SW 1271 (cell line): ENCODE measurements at places on chromosomes 2 and 18.

GRCh38 chr18:5510135-5510846 lies 33.5 kb downstream of the EPB41L3 start:
- DNase-seq = no peak

DNA sequence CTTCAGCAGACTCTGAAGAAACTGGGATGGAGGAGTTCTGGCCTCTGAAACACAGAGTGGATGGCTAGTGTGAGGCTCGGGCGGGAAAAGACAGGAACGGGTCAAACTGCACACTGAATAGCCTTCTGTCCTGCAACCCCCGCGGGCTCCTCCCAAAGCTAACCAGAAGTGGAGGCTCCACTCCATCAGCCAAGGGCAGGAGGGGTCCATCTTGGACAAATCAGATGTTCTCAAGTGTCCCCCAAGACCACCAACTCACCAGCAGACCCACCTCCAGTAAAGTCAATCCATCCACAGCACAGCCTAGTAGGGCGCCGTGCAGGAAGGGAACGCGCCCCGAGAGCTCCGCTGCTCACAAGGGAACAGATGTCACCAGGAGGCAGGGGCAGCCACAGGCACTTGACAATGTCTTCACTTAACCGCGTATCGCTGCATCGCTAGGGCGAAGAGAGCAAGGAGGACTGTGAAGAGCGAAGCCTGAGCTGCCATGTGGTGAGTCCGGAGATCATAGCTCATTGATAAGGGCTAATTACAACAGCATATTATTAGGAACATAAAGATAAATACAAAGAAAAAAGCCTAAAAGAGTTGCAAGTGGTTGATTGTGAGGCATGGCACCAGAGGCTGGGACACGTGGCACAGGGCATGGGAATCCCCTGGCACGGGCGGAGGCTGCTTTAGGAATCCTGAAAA lies 494.6 kb upstream of the MYT1L start:
- no peak for DNase-seq

DNA sequence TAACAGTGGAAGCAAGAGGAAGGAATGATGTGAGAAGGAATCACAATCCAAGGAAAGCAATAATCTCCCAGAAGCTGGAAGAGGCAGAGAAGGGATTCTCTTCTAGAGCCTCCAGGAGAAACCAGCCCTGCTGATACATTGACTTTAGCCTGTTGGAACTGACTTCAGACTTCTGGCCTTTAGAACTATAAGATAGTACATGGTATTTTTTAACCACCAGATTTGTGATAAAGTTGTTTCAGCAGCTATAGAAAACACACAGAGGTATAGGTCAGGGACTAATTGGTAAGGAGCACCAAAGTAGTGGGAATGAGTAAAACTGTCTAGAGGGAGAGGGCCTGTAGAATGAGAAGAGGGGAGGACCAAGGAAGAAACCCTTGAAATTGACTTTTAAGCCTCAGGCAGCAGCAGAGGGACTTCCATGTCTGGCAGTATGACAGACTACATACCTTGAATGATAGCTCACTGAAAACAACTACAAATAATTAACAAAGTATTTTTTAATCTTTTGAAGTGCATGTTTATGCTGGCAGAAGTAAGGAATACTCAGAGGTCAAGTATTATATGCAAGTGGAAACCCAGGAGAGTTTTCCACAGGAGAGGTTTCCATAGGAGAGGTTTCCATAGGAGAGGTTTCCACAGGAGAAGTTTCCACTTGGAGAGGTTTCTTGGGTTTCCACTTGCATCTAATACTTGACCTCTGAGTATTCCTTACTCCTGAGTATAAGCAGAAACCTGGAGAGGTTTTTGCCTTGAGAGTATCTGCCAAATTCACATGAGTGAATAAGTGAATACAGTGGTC lies 33.8 kb upstream of the TMEM17 start:
- no peak for DNase-seq

DNA sequence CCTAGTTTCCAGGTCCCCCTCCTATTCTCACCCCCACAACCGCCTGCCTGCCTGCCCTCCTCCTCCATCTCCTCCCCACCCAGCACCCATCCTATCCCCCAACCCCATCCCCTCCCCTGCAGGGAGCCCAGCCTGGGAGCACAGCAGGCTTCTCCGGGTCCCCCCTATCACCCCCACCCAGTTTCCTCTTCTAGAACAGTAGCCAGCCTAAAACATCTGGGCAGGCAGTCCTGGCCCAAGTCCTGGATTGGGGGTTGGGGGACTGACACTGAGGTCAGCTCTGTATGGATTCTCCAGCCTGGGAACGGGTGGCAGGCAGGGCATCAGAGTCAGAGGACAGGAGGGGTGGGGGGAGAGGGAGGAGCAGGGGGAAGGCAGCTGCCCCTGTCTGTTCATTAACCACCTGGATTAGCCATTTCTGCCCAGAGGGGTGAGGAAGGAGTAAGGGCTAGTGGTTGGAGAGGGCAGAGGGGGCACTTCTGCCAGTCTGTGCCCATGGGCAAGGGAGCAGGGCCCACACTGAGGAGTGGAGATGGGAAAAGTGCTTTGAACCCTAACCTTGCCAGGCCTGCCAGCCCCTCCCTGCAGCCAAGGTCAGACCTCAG lies 60.0 kb downstream of the TNS1 start:
- DNase-seq = no peak

DNA sequence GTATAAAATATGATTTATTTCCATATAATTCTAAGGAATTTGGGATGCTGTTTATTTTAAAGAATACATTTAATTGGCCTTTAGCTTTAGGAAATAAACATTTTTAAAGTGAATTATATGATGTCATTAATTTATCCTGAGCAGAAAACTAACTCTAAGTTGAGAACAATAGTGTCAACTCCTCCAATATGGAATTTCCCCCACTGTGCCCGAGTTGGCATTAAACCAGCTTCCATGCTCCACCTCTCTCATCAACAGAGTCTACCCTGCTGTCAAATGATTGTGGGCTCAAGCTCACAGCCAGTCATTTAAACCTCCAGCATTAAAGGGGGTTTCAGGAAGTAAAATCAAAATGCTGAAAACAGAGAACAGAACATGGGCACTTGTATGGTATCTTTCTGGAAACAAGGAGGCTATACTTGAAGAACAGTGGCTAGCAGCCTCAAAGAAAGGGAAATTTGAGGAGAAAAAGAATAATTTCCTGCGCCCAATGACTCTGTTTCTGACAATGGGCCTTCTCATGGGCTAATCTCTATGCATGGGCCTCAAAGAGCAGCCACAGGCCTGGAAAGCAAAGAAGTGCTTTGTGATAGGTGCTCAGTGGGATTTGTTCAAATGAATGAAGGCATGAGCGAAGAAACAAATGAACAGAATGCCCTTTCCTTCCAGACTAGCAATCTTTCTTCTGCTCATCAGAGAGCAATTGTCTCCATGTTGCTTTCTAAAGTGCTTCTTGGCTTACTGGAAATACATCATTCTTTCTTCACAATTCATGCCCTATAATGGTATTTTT lies 252.8 kb downstream of the MTX2 start:
- no peak for DNase-seq

DNA sequence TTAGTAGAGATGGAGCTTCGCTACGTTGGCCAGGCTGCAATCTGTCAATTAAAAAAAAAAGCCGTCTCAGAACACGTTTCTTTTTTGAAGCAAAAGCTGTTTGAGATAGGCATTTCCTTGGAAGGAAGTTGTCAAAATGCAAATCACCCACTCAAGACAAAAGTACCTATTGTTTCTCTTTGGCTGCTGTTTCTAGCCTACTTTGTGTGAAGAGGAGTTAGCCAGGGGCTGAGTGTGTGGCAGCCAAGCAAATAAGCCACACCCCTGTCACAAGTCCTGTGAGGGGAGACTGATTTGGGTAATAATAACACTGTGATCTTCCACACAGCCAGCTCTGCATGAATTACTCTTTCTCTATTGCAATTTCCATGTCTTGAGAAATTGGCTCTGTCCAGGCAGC lies 47.4 kb upstream of the CDCA7 start:
- DNase-seq = no peak

DNA sequence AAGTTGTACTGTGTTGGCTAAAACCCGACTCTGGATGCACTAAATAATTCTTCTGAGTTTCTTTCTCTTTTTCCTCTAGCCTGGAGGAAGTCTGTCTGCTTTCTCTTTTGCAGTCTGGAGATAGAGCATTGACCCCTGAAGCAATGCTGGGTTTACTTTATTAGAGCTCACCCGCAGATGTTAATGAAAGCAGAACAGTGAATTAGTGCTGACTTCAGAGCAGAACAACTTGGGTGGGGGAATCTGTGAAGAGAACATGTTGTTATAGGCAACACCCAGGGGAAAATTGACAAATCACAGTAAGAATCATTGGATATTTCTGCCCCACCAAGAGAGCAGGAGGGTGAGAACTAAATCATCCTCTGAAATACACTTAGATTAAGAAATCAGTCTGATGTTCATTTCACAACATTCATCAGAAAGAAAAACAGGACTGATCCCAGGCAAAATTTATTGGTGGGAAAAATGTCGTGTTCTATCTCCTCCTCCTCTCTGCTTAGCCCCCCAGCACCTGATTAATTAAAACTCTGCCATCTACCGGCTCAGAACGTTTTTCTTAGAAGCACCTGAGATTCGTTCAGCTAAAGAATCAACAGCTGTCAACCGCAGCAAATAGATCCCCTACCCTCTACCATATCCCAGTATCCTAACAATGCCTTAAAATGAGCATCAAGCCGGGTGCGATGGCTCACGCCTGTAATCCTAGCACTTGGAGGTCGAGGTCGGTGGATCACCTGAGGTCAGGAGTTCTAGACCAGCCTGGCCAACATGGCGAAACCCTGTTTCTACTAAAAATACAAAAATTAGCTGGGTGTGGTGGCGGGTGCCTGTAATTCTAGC lies 165.1 kb downstream of the FMNL2 start:
- DNase-seq = no peak

GRCh38 chr2:211367293-211367692 lies 810.9 kb downstream of the CPS1 start:
- no peak for DNase-seq

DNA sequence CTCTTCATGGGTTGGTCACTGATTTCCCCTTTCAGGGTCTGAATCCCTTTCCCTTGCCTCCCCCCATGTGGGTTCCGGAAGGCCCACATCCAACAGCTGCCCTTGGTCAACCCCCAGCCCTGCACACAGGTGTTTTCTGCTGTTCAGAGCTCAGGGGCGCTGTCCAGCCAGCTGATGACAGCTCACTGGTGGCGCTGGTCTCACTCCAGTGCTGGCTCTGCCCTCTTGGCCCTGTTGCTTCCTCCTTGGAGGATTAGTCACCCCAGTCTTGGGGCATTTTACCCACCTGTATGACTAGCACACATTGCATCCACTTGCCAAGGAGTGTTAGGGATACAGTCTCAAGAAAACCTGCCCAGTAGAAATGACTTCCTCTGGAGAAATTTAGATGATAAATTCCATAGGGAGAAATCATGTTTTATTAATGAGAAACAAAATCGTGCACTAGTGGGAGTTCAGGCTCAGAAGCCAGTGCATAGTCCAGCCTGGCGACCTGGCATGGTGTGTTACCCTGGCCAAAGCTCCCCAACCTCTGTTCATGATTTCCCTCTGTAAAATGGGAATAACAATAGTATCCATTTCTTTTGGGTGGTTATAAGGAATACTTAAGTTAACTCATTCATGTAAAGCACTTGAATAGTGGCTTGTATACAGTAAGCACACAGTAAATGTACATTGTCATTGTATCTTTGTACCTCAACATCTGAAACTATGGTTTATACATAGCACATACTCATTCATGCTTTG lies 21.6 kb downstream of the CRIM1 start:
- DNase-seq = peak; percentile 68

DNA sequence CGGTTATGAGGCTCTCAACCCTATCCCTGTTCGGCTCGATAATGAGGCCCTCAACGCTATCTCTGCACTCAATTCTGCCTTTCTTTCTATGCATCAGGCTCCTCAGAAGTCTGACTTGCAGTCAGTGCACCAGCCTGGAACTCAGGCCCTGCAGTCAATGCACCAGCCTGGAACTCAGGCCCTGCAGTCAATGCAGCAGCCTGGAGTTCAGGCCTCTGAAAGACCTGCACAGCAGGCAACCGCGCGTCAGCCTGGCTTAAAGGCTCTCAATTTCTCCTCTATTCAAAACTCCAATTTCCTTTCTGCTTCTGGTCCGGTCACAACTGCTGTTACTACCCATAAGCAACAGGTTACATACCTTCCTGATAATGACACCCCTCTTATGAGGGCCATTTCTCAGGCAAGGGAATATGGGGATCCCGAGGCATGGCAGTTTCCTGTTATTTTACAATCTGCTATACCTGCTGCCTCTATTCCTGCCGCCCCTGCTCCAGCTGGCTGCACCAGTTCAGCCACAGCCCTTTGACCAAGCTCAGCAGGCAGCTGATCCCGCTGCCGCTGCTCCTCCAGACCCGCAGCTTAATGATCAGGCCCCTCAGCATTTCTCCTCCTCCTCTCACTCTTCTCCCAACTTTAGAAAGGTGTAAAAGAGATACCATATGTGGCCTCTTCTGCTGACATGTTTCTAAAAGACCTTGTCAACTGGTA lies 933.6 kb upstream of the FANCL start:
- DNase-seq = no peak

GRCh38 chr18:741931-742512 lies 29.6 kb upstream of the ENOSF1 start:
- peak; percentile 24 for DNase-seq

- no peak for DNase-seq
These were observed 63.9 kb upstream of the TANK start for GRCh38 chr2:161096336-161096735.

DNA sequence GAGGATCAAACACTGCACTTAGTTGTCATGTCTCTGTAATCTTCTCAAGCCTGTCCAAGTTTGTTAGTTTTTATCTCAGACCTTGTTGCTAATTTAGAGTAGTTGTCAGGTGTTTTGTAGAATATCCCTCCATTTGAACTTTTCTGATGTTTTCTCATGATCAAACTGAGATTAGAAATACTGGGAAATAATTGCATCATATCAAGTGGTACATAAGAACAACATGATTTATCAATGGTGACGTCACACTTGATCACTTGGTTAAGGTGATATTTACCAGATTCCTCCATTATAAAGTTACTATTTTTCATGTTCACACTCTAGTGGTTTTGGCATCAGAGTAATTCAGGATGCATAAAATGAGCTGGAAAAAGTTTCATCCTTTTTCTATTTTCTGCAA lies 1182.4 kb upstream of the ZEB2 start:
- DNase-seq = no peak

DNA sequence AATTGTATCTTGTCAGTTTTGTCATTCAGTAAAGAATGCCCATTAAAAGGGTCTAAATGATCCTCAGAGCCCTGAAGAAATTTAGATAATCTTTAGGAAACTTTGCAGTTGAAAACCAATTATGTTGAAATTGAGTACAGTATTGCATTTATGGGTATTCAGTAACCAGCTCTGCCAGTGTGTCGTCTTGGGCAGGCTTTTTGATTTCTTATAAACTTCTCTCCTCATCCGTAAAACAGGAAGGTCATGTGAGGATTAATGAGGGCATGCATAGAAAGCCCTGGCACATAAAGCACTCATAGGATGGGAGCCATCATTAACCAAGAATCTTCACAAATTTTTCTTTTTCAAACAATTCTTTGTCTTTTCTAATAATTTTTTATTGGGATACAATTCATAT lies 14.8 kb downstream of the PNO1 start:
- DNase-seq = no peak

GRCh38 chr2:105125428-105125827 lies 87.6 kb downstream of the MRPS9 start:
- DNase-seq = no peak

- DNase-seq = no peak
These were observed 142.4 kb downstream of the MREG start for GRCh38 chr2:215870986-215871385.
